T-helper 1 cell (primary cell): ENCODE measurements at places on chromosomes 16 and 17.

DNA sequence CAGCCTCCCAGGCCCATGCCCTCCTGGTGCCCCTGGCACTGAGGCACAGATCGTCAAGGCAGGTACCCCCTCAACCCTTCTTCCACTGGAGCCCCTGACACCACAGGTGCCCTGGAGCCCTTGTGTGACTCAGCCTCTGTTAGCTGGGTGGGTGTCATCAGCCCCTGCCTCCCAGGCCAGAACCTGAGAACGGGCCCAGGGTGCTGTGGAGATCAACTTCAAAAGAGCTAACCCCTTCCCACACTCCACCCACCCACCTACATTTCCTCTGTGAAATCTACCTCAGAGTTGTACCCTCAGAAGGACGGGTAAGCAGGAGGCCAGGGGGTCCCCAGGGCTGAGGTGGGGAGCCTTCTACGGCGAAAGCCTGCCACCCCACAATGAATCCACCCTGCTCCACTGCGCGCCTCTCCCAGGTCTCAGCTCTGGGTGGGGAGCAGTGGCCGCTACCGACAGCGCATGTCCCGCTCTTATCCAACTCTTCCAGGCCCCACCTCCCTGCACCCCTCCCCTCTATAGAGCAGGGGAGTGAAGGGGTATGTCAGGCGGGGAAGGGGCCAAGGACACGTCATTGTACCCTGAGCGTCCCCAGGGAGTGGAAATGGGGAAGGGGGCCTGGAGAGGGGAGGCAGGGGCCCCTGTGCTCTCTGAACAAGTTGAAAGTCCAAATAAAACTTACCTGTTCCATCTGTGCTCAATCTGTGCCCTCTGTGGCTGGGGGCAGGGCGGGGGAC is 17.6 kb downstream of the TBKBP1 start:
- no peak for DNase-seq

DNA sequence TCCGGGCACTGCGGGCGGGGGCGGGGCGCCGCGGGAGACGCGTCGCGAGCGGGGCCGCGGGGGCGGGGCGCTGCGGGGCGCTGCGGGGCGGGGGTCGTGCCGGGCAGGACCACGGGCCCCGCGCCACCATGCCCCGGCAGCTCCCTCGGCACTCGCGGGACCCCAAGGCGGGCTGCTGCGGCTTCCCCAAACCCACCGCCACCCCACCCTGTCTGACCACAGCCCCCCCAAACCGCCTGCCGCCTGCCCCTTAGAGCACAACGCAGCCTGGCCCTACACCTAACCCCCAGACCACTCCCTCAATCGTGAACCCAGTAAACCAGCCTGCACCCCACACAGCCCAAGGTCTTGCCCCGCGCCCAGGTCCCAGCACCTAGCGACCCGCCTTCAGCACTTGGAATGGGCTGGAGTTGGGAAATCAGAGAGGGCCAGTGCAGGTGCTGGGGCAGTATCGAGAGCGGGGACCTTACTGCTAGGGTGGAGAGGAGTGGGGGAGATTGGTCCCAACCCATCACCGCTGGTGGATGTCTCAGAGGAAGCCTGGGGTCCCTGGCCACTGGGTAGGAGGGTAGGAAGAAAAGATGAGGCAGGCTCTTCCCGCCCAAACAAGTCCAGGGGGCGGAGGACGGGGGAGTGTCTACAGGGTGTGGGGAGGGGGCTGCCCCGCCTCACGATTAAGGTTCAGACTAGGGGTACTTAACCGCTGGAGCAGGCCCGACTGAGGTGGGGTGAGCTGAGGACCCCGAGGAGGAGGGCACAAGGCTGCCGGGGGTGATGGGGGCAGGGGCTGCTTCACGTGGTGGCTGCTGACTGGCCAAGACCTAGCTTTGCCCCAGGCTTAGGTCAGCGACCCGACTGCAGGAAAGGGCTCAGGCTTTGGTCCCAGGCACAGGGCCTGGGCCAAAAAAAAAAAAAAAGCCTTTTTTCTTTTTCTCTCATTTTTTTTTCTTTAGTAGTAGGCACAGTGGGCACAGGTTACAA is 539 bp upstream of the VAMP2 start:
- no peak for DNase-seq

DNA sequence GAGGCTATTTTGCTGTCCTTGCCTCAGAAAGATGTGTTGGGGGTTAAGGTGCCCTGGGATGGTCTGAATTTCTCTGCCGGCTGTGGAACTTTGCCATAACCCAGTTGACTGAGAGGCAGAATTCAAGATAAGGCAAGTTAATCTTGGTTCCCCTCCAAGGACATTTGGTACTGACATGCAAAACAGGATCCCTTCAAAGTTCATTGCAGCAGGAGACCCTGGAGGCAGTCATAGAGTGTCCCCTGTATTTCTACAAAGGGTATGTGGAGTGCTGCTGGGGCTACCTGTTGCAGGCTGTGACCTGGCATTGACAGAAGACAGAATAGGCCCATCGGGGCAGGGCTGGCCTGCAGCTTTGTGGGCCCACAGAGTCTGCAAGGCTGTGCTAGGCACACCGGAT is 135.6 kb upstream of the IRX3 start:
- DNase-seq, result no peak

- no peak for DNase-seq
These were observed 134.7 kb downstream of the SNX29 start for GRCh38 chr16:12111223-12111622.

- DNase-seq, result no peak
These were observed 138.8 kb downstream of the PRKCA start for GRCh38 chr17:66441101-66441661.

- peak; percentile 48 for DNase-seq
These were observed 16.2 kb upstream of the RMI2 start for GRCh38 chr16:11329071-11329491.

DNA sequence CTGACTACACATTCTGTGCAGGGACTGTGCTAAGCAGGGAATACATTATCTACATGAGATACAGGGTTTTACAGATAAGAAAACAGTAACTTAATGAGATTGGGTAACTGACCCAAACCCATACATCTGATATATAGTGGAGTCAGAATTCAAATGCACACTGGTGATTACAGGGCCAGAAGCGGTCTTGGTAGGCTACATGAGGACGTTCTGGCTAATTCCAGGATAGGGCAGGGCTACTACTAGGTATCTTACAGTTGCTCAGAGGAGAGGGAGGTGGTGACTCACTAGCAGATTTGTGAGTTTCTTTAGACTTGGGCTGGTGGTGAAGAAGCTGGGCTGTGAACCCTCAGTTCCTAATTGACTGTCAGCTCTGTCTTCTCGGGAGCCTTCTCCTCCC is 21.4 kb downstream of the TRIM16 start:
- no peak for DNase-seq

DNA sequence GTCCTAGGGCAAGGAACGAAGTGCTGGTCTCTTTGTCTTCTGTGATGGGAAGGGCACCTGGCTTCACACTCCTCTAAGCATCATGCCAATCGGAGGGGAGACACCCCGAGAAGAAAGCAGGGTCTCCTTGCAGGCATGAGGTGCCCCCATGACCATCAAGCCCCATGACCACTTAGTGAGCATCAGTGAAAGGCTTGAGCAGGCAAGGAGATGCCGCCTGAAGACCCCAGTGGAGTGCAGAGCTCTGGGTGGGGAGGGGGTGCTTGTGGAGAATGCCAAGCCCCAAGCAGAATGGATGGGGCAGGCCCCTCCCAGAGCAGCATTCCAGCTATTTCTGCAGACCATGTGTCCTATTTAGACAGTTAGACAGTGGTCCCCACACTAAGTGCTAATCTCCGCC is 232.7 kb upstream of the TNRC6C start:
- DNase-seq, result no peak

DNA sequence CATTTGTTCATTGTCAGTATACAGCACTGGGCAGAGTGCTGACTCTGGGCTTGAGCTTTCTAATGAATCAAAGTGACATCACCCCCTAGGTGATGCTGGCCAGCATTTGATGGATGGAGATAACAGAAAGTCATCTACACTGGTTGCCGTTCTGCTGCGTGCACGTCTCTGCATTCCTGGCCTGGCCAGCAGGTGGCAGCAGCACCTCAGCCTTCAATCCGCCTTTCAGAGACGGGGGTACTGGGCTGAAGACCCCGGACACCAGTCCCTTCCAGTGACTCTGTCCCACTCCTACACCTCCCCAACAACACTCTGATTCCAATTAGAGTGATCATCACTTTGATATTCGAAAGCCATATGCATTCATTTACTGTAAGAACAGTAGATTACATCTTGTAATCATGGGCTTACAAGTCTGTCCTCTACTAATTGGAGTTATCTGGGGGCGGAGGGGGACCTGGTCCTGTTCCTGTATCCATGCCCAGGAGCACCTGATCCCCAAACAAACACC is 6.0 kb downstream of the CPSF4L start:
- DNase-seq, result peak; percentile 26

GRCh38 chr17:68029512-68030215 is 5.9 kb upstream of the KPNA2 start:
- no peak for DNase-seq

GRCh38 chr17:59342681-59343131 is 11.3 kb downstream of the YPEL2 start:
- DNase-seq, result no peak

DNA sequence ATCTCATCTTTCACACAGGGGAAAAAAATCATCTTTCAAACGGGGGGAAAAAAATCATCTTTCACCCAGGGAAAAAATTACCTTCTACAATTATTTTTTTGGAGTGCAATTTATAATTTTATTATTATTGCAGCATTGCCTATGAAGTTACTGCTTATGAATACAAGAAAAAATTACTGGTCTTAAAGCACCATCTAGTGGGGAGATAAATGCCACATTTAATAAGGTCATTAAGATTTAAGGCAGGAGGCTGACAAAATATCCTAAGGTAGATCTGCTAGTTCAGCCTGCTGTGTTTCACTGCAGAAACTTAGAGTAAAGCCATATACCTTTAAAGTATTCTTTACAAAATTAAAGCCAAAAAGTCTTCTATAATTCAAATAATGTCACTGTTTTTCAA is 13.7 kb downstream of the SHCBP1 start:
- DNase-seq, result no peak

DNA sequence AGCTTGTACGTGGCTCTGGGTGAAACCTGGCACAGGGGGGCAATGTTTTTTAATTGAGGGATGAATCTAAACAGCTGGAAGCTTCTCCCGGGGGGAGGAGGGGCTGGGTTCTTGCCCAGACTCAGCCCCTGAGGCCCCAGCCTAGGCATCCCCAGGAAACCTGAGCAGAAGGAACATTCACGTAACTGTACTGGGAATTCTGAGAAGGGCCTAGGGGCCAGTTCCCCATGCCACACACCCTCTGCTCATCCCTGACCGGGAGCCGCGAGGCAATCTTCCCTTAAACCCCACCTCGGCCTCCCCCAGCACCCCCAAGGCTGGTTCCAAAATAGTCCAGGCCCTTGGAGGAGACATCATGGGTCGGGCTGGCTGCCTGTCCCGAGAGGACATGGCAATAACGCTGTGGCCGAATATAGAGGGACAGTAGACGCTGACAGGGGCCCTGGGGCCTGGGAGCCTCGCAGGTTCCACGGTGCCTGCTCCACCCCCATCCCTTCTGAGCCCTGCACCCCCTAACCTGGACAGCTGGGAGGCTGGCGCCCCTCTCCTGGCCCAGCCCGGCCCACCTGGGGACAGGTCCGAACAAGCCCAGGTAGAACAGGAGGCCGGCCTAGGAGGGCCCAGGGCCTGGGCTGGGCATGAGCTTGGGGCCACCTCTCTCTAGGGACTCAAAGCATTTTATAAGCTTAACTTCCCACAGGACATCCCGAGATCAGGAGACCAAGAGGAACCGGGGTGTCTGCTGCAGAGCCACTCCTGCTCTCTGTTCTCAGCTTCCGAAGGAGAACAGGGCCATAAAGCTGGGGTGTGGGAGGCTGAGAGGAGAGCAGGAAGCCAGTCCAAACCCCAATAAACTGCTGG is 83.2 kb upstream of the TOB1 start:
- no peak for DNase-seq

DNA sequence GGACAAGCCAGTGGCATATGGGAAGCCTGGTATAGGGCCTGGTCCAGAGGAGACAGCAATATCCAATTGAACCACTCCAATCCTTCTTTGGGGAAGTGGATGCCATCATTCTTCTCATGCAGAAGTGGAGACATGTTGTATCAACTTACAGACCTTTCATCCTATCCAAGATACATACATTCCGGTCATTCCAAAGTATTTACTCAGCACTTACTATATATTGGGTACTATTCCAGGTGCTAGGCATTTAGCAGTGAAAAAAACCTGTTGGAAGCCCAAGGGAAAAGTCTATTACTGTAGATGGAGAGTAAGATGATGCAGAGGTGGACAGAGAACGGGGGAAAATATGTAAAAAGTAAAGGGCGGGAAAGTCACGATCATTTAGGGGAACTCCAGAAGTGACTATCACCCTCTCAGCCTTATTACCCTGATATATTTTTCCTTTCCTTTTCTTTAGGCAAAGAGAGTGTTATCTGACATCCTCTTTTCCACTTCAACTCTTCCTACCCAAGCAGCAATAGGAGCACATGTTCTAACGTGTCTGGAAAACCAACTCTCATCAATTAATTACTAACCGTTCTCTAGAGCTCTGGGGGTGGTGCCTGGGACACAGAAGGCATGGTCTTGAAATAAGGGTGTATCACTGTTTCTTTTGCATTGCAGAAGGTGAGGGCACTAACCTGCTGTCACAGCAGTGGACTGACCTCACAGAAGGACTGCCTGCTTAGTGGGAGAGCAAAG is 210.1 kb upstream of the MAF start:
- DNase-seq, result no peak

GRCh38 chr17:51818777-51819176 is 339.7 kb downstream of the CA10 start:
- DNase-seq, result peak; percentile 4

GRCh38 chr17:75685499-75685898 is 18.4 kb downstream of the SAP30BP start:
- no peak for DNase-seq

DNA sequence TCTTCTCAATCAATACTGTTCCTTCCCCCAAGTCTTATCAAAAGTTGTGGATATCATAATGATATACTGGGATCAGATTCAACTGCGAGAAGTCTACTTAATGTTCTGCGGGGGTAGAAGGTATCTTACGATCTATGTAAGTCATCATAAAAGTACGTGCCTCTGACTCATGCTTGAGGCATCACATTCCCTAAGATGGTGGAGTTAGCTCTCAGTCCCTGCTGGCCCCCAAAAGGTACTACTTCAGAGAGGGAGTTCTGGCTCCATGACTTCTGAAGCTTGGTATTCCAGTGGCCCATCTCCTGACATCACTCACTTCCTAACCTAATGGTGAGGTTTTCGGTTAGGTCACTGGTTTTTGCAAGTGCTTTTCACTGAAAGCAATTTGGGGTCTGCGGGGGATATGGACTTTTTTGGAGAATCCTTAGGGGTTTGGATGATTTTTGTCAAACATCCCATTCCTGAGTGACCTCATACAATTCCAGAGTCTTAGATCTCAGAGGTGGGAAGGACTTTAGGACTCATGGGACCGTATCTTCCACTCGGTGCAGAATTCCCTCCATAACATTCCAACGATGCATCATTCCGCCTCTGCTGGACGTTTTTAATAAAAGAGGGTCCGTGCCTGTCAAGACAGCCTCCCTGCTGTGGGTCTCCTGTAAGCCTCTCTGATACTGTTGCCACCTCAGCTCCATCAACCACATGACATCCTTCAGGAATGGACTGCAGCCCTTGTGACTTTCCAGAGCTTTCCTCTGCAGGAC is 74.3 kb downstream of the DYNLRB2 start:
- no peak for DNase-seq
